ENCODE measurements at places on chromosomes 2 and 18.

- no peak for DNase-seq
These were observed 24.8 kb upstream of the MALL start for GRCh38 chr2:110140401-110140800.

- no peak for DNase-seq
These were observed 604 bp downstream of the COQ10B start for GRCh38 chr2:197453914-197454398.

- no peak for DNase-seq
These were observed 31.7 kb downstream of the MBP start for GRCh38 chr18:77100751-77101355.

- no peak for DNase-seq
These were observed 23.3 kb downstream of the SMAD7 start for GRCh38 chr18:48927286-48928080.

GRCh38 chr2:130846686-130847375, 10.1 kb downstream of the ARHGEF4 start:
- no peak for DNase-seq

GRCh38 chr2:46293466-46293865, 3.7 kb upstream of the EPAS1 start:
- DNase-seq = no peak

DNA sequence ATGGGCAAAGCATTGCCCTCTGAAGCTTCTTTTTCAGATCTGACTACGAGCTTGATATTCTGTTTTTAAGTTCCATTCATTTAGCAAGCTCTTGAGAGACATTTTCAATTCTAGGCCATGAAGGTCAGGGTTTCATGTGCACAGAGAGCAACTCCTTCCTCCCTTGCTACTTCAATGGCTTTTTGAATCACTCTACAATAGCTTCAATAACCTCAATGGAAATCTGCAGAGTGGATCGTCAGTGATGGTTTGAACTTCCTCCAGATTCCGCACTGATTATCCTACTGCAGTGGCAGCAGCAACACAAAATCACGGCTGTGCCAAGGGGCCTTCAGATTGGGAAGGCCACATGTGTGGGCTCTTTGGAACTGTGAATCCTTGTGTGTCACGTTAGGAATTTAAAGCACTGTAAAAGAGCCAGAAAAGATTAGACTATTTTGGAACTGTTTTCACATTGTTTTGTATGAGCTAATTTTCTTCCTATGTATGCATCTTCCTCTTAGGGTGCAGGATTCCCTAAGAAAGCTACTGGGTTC, 88.4 kb upstream of the MGAT4A start:
- DNase-seq = no peak

DNA sequence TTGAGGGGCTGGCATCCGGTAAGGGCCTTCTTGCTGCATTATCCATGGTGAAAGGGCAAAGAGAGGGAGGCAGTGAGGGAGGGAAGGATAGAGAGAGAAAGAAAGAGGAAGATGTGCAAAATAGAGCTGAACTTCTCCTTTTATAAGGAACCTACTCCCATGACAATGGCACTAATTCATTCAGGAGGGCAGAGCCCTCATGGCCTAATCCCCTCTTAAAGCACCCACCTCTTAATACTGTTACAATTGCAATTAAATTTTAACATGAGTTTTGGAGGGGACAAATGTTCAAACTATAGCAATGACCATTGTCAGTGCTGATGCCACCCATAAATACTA, 60.2 kb downstream of the CXCR4 start:
- no peak for DNase-seq

GRCh38 chr2:152005607-152006006, 93.2 kb downstream of the CACNB4 start:
- no peak for DNase-seq

GRCh38 chr2:103887625-103888024, 966.3 kb upstream of the POU3F3 start:
- no peak for DNase-seq

GRCh38 chr2:198465970-198466369, 661.6 kb downstream of the PLCL1 start:
- DNase-seq = no peak

- DNase-seq = no peak
These were observed 3.0 kb downstream of the FEV start for GRCh38 chr2:218981881-218982585.

- peak; percentile 37 for DNase-seq
These were observed 162.3 kb downstream of the ACKR3 start for GRCh38 chr2:236731767-236732580.

GRCh38 chr2:237073552-237073951, 12.1 kb upstream of the COPS8 start:
- no peak for DNase-seq

GRCh38 chr2:205913668-205914067, 172.3 kb downstream of the INO80D start:
- DNase-seq = no peak

- no peak for DNase-seq
These were observed 18.9 kb upstream of the RBMS1 start for GRCh38 chr2:160512491-160512890.

GRCh38 chr2:166137331-166137730, 9.5 kb upstream of the SCN1A start:
- no peak for DNase-seq

DNA sequence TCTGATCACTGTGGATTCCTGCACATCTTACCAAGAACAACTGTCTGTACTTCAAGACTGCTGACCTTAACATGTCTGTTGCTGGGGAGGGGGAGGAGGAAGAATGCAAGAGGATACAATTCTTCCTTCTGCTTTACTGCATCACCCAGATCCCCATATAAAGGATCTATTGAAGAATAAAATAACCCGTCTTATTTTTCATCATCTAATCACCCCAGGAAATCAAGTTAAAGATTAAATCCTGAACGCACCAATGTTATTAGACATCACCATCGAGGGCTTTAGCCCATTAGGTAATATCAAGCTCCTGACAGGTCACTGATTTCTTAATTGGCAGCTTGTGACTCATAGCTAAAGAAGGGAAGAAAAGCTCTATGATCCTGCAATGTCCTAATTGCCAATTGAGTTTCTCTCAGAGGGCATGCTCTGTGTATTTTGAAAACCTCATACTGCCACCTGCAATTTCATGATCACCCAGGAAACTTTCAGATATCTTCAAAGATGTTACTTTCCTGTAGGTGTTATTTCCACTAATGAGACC, 75.4 kb upstream of the KCNE4 start:
- no peak for DNase-seq

- DNase-seq = peak; percentile 24
These were observed 122.7 kb downstream of the COL6A3 start for GRCh38 chr2:237291138-237291792.

DNA sequence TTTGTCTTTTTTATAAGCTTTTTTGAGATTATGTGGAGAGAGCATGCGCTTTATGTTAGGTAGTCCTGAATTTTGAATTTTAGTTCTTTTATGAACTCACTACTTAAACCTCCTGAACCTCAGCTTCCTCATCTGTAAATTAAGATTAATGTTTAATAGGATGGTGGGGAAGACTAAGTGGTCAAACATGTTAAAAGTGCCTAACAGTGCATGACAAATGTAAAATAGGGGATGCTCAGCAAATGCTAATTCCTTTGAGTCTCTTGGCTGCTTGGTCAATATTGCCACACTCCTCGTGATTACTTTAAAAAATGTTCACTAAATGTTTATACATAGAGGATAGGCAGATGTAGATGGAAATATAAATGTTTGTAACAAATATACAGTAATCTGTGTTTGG, 6.8 kb downstream of the BIRC6 start:
- no peak for DNase-seq

DNA sequence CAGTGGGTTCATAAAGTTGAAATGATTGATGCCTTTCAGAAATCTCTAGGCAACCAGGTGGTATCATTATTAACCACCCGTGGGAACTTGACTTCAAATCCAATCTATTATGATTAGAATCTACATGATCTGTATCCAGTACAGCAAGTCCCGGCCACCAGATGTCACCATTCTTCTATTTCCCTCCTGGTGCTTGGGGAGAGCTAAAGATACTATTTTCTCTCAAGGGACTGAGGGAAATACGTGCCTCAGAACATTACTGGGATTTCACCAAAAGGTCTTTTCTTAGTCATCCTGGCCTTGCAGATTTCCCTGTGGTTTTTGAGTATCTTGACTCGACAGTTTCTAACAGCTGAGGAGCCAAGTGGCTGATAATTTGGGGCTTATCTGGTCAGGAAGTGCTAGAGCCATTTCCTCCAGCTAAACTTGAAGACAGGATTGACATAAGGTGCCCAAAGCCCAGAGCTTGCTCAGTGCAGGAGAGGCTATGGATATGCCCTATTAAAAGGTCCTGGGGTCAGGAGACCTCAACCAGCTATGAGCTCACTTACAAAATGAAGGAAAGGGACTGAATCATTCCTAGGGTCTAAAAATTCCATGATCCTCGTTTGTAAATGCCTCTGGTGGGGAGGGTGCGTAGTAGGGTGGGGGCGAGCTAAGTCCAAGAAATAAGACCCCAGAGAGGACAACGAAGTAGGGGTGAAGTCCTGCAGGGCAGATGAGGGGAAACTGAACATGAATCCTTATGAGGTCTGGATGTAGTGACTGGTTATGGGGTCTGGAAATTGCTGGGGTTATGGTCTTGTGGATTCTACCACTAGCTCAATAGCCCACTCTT, 135.4 kb upstream of the MGAT5 start:
- DNase-seq = peak; percentile 97

- peak; percentile 67 for DNase-seq
These were observed 116.0 kb downstream of the SETBP1 start for GRCh38 chr18:44796429-44797428.

DNA sequence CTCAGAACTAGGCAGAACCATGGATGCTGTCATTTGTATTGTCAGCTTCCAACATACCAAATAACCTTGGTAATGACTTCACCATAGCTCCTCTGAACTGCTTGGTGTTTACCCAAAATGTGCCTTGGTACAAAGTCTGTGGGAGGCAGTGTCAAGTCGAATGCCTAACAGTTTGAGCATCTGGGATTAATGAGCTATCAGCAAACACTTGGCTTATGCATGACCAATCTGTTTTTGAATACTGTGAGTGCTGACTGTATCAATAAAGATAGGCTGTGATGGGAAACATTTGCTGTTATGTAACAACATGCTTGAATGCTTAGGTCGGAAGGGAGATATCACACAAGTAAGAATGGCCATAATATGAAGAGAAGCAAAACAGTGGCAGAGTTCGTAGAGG, 455.4 kb downstream of the CMPK2 start:
- DNase-seq = peak; percentile 2

- no peak for DNase-seq
These were observed 84.1 kb downstream of the XIRP2 start for GRCh38 chr2:166972418-166972817.

DNA sequence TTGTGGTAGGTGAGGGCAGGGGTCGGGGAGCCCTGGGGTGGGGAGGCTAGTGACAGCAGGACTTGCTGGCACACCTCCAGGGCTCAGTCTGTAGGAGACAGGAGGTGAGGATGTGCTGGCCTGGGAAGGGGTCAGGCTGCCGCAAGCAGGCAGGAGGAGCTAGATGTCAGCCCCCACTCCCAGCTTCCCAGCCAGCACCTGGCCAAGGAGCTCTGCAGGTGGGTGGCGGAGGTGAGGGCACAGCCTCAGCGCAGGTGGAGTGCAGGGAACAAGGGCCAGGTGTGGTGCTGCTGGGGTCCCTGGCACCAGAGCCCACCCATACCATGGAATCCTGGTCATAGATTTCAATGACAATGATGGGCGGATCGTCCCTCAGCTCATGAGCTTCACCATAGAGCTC, 2.9 kb downstream of the OTOF start:
- DNase-seq = no peak

GRCh38 chr2:38106405-38107094, 30.6 kb upstream of the CYP1B1 start:
- no peak for DNase-seq

- DNase-seq = no peak
These were observed 75.4 kb downstream of the SP110 start for GRCh38 chr2:230144355-230144754.

DNA sequence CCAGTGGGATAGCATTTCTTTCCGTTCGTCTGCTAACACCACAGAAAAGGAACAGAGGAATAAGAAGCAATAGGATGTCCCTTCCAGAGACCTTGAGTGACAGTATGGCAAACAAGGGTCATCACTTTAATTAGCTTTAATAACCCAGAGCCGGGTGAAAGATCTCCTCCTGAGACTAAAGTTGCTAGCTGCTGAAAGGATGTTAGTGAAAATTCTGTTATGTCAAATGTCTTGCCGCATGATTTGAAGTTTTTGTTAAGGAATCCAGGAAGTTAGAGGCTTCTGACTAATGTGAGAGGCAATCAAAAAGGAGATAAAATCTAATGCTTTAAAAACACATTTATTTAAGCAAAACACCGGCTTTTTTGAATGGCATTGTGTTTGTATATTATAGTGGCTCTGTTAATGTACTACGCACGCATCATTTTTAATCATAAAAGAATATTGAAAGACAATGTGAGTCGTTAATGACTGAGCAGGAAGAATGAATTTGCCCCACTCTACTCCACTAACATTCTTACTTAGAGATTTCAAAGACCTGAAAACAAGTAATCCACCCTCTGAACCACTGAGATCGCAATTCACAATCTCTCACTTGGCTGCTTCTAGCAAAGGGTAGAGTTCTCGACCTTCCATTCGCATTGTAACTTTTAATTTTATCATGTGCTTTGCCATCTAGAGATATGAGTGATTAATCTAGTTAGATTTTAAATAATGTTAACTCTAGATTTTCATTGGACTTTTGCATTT, 536.6 kb downstream of the LRRTM4 start:
- DNase-seq = no peak

- no peak for DNase-seq
These were observed 2.2 kb downstream of the MYT1L start for GRCh38 chr2:2328848-2329247.

GRCh38 chr2:105541189-105542050, 142.6 kb upstream of the FHL2 start:
- DNase-seq = no peak

- DNase-seq = peak; percentile 26
These were observed 6.1 kb downstream of the CTDSP1 start for GRCh38 chr2:218405746-218406208.

- no peak for DNase-seq
These were observed 145.3 kb downstream of the SP3 start for GRCh38 chr2:173819852-173820251.

- no peak for DNase-seq
These were observed 165.2 kb upstream of the BCL2L11 start for GRCh38 chr2:110955556-110955955.

DNA sequence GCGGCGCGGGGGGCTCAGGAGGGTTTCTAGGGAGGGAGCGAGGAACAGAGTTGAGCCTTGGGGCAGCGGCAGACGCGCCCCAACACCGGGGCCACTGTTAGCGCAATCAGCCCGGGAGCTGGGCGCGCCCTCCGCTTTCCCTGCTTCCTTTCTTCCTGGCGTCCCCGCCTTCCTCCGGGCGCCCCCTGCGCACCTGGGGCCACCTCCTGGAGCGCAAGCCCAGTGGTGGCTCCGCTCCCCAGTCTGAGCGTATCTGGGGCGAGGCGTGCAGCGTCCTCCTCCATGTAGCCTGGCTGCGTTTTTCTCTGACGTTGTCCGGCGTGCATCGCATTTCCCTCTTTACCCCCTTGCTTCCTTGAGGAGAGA, 5.2 kb downstream of the PROC start:
- no peak for DNase-seq
